ENCODE measurements at places on chromosomes 1 and 21.

GRCh38 chr21:27173053-27173452 is 206.2 kb upstream of the ADAMTS5 start:
- no peak for DNase-seq

DNA sequence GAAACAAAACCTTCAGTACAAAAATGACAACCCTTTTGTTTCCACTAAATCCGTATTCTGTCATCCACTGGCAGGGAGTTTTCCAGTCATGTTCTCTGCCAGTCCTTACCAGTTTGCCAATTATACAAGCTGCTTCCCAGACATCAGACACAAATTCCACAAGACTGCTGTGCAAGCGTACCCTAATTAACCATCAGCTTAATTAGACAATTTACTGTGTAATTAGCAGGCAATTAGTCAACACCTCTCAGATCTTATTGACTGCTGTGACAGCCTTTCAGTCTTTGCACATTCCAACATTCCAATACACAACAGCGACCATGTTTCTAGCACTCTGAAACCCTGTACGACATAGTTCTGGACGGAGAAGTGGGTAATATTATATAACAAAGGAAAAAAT is 420.1 kb downstream of the DPYD start:
- DNase-seq: no peak

DNA sequence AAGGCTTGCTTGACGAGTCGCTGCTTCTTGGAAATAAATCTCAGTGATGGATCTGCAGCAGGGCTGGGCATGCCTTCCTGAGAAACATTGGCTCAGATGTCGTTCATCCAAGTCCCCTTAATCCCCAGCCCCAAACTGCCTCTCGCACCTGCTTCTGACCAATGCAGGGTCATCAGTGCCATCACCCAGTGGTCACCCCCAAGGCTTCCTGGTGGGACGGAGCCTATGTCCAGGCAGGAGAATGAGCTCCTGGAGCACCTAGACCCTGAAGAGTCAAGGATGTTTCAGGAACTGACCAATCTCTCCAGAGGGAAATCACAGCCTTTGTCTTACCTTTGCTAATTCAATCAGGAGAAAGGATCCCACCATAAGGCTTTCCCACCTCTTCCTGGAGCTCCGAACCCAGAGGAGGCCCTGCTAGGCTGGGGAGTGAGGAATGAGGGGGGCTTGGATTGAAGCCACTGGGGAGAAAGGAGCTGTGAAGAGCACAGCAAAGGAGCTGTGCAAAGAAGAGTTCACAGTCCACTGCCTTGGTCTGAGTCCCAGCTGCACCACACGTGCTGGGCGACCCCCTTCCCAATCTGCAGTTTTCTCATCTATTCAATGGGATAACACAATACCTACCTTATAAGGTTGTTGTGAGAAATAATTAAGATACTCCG is 416.1 kb downstream of the NPHP4 start:
- no peak for DNase-seq

- no peak for DNase-seq
Observed at GRCh38 chr1:37656881-37657280, 22.2 kb upstream of the RSPO1 start.

DNA sequence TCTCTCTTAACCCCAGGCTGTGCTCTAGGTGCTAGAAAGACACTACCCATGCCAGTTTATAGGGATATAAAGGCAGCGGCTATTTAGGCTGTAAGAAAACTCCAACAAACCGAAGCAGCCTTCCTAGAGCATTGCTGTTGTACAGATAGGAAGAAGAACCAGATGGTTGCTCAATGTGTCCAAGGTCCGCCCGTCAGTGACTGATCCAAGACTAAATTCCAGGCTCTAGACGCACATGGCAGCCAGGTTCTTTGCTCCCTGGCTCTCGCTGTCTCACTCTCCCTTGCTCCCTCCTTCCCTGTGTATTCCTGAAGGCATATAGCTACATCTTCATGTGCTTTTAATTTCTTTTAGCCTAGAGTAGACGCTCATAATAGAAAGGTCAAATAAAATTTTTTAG is 303.4 kb downstream of the KIF26B start:
- DNase-seq: no peak

DNA sequence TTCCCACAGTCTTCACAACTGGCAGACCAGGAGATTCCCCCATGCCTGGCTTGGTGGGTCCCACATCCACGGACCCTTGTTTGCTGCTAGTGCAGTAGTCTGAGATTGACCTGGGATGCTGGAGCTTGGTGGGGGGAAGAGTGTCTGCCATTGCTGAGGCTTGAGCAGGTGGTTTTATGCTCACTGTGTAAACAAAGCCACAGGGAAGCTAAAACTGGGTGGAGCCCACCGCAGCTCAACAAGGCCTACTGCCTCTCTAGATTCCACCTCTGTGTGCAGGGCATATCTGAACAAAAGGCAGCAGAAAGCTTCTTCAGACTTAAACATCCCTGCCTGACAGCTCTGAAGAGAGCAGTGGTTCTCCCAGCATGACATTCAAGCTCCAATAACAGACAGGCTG is 177.3 kb upstream of the ETV3 start:
- DNase-seq: no peak

- DNase-seq: no peak
Observed at GRCh38 chr1:244035358-244035757, 15.7 kb upstream of the ZBTB18 start.

DNA sequence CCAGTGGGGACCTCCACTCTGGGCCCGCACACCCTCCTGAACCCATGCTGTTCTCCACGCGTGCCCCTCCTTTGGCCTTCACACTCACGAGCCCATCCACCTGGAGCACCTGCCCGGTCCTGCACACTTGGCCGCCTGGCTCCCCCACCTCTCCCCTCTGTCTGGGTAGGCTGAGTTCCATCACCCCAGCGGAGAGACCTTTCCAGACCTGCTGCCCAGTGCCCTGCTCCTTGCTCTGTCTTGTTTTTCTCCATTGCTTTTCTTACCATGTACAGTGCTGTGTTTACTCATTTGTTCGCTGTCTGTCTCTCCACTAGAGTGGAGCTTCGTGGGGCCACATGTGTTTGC is 351.0 kb upstream of the VAMP3 start:
- DNase-seq: no peak

DNA sequence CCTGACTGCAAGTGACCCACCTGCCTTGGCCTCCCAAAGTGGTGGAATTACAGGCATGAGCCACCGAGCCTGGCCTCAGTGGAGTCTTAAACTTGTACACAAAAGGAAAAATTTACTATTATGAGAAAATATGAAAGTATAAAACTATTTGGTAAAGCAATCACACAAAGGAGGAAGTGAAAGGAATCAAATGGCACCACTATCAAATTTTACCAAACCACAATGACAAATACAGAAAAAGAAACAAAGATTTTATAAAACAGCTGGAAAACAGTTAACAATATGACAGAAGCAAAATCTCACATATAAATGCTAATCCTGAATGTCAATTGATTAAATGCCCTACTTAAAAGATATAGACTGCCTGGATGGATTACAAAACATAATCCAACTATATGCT is 42.1 kb upstream of the NEGR1 start:
- DNase-seq: no peak

DNA sequence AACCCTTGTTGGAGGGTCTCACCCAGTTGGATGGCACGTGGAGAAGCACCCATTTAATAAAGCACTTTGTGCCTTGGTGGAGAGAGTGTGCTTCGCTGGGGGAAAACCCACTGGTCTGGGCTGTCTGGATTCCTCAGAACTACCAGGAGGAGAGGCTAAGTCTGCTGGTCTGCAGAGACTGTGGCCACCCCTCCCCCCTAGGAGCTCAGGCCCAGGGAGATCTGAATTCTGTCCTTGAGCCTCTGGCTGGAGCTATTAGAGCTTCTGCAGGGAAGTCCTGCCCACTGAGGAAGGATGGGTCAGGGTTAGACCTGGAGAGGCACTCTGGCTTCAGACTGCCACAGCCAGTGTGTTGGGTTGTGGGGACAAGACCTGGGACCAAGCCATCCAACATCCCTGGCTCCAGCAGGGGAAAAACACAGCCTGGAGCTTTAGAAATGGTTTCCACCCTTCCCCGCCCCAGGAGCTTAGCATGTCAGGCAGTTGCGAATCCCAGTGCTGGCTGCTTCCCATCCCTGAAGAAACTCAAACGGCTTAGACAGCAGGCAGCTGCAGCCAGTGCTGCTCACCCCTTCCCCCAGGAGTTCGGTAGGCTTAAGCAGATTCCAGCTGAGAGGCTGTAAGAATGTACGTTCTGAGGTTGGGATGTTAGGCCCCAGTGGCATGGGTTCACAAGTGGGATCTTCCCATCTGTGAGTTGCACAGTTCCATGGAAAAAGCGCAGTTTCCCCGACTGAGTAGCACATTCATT is 288.3 kb downstream of the TGFB2 start:
- no peak for DNase-seq

GRCh38 chr1:119715542-119715941 is 3.8 kb downstream of the PHGDH start:
- no peak for DNase-seq

- DNase-seq: no peak
Observed at GRCh38 chr1:43056981-43057391, 98.3 kb upstream of the SLC2A1 start.

DNA sequence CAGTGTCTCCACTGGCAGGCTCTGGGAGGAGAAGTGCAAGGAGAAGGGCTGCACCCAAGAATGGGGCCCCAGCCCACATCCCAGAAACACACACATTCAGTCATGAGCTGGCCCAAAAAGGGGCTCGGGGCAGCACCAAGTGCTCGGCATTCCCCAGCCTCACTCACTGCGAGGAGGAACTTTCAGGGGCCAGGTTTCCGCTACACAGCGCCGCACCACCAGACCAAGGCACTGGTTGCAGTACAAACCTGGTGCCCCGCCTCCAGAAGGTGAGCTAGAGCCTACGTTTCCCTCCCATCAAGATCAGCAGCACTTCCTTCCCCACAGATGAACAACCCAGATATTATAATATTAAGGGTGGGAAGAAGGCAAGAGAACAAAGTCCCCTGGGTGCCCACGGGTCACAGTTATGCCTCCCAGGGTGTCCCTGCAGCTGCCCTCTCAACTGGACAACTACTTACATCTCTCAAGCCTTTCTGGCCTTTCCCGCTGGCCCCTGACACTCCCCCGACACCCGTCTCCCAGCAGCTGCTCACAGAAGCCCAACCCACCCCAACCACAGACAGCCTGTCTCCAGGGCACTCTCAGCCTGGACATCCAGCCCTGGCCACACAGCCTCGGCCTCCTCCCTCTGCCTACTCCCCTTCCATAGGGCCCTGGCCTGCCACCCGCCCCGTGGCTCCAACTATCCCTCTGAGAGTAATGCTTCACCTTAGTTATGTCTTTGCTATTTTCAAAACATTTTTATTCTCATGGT is 3.8 kb downstream of the PBXIP1 start:
- DNase-seq: no peak

- no peak for DNase-seq
Observed at GRCh38 chr1:184429335-184429734, 42.5 kb downstream of the C1orf21 start.

- no peak for DNase-seq
Observed at GRCh38 chr1:84255582-84255981, 45.9 kb upstream of the SAMD13 start.

GRCh38 chr1:95407886-95408291 is 173.9 kb downstream of the RWDD3 start:
- no peak for DNase-seq

DNA sequence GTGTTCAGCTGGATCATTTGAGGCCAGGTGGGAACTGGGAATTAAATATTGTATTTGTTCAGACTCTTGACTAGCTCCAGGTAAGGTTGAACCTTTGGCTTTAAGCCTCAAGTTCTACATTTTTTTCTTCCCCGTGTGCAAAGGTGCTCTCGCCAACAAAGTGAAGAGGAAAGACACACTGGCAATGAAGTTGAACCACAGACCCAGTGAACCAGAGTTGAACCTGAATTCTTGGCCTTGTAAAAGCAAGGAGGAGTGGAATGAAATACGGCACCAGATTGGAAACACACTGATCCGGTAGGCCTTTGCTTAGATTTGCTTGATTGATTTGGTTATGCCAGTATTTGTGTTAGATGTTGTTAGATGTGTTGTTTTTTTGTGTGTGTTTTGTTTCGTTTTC is 25.5 kb upstream of the RCC1 start:
- no peak for DNase-seq

- DNase-seq: no peak
Observed at GRCh38 chr1:46087891-46088290, 44.5 kb downstream of the PIK3R3 start.

- no peak for DNase-seq
Observed at GRCh38 chr1:165925498-165926079, 98.2 kb downstream of the UCK2 start.

DNA sequence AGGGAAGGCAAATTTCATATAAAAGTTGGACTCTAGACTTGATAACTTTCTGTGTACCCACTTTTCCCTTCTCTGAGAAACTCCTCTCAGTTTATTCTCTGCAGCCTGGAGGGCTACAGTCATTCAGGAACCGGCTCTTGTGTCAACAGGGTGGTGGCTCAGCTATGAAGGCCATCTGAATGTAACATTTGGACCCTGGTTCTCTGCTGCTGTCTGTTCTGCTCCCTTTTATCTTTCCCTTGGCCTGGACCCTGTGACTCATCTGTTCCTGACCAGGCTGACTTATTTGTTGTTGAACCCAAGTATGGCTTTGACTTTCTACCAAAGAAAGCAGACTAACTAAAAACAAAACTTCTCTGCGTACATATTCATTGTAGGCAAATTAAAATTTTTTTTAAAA is 75.4 kb downstream of the CENPF start:
- DNase-seq: no peak

DNA sequence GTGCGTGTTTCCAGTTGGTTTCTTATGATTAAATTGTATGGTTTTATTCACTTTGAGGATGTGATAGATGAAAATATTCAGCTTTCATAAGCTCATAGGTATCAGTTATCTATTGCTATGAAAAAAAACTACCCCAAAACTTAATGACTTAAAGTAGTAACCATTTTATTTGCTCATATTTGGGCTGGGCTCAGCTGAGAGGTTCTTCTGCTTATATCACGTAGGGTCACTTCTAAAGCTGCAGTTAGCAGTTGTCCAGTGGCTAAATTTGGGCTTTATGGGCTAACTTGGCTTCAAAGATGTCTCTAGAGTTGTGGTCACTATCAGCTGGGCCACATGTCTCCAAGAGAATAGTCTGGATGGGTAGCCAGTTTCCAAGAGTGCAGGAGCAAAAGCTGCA is 206.4 kb upstream of the LYPLAL1 start:
- no peak for DNase-seq

GRCh38 chr21:35053356-35054096 is 4.4 kb upstream of the RUNX1 start:
- DNase-seq: no peak

- no peak for DNase-seq
Observed at GRCh38 chr1:94463765-94464330, 45.7 kb downstream of the ABCD3 start.

- DNase-seq: no peak
Observed at GRCh38 chr1:159826441-159827101, at the start of gene SLAMF8. Gene SLAMF8 (plus strand): TSS chr1:159826873. CDS start chr1:159826899, 26 bp downstream.

- DNase-seq: no peak
Observed at GRCh38 chr1:158611916-158612315, 6.8 kb downstream of the OR10Z1 start.

DNA sequence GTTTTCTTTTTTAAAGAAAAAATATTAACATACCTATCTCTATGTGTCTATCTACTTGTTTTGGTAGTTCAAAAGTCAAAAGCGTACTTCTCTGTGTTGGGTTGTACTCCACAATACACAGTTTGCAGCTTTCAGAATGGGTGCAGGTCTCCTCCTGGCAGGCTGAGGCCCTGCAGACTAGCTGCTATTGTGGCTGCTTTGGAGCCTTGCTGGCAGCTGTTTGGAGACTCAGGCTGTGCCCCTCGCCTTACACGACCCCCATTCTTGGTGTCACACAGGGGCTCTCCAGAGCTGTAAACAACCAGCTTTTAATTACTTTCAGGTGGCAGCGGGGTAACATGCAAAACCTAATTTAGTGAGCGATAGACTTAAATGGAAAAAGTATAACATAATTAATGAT is 160.4 kb downstream of the DSCAM start:
- DNase-seq: no peak

GRCh38 chr1:161719325-161719611 is 2.1 kb upstream of the FCRLB start:
- no peak for DNase-seq

Measured in stimulated activated CD4-positive, alpha-beta T cell treated with anti-CD3 and anti-CD28 coated beads, Interleukin-1b, Interleukin-23, amount 100 ng/mL, for 1 hour (primary cell).